ENCODE measurements at places on chromosomes 11 and 22. TPM values are rescaled to one million over a fixed set of nuclear protein-coding genes. Genes with fewer than 3 reads are reported as not detected.

GRCh38 chr11:12148466-12148865 is 38.1 kb downstream of the MICAL2 start:
- no peak overlapping the region for H3K4me3 ChIP-seq
- H3K27me3 ChIP-seq = no peaks in the 10 kb centered on the region
- H3K4me1 ChIP-seq = peaks cover 10% of the 10 kb centered on the region
- H3K36me3 ChIP-seq = no peaks in the 10 kb centered on the region

GRCh38 chr11:60280412-60280811 is at the start of gene MS4A4A:
MS4A4A (plus strand) TSS chr11:60280666; CDS start chr11:60280676, 10 bp downstream.
- no peak within 1 kb of the TSS for H3K4me3 ChIP-seq
- no peaks in the 10 kb centered on the region for H3K36me3 ChIP-seq
- peak within 1 kb of the TSS; percentile 36 for H3K27ac ChIP-seq
- H3K27me3 ChIP-seq = no peaks in the 10 kb centered on the region
- H3K4me1 ChIP-seq = no peaks in the 10 kb centered on the region

DNA sequence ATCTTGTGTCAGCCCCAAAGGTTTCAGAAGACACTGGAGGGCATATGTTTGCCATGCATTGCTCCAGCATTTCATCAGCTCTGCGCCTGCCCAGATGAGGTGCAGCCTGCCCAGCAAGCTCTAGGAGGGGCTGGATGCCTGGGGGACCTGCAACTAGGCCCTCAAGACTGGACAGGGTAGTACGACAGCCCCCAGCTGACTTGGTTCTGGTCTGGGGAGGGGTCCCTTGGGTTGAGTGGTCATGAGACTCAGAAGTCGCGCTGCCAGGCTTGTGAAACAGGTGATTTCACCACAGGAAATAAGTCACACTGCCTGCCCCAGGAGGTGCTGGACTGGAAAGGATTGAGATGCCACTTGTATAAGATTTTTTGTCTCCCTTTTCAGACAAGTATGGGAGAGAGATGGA is 23.4 kb downstream of the TPBGL start:
- H3K4me3 ChIP-seq = no peak overlapping the region
- no peaks in the 10 kb centered on the region for H3K27me3 ChIP-seq
- H3K4me1 ChIP-seq = no peaks in the 10 kb centered on the region
- no peak overlapping the region for H3K27ac ChIP-seq
- DNase-seq = no peak

The GAL3ST3 gene
- total RNA-seq = not detected

DNA sequence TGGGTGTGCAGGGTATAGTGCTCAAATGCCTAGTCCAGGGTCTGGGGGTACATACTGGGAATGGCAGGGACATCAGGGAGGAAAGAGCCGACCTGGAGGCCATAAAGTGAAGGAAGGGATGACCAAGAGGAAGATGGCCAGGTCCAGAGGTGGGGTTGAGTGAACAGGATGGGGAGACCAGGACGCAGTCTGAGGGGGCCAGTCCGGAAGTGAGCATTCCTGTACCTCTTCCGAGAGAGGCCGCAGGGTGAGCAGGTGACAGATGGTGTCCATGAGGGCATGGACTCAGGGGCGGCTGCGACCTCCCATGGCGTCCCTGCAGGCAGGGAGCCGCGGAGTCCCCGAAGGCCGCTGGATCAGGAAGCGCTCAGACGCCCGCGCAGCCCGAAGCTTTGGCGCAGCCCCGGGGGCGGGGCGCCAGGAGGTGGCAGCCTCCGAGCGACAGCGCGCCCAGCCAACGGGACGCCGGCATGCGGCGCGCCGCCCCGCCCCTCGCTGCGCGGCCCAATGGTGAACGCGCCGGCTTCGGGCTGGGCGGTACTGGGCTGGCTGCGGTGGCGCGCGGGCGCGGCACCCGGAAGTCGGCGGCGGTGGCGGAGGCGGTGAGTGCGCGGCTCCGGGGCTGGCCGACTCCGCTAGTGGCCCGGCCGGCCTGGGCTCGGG is at the start of gene TANGO2:
TANGO2 (plus strand) TSS at position 578 of the 663 bp plus-strand sequence. CDS start 15,689 bp downstream, outside the sequence.
- no peaks in the 10 kb centered on the region for H3K36me3 ChIP-seq
- peak; percentile 92 for DNase-seq
- H3K27ac ChIP-seq = peak within 1 kb of the TSS; percentile 57
- peaks cover 5% of the 10 kb centered on the region for H3K4me1 ChIP-seq
- H3K4me3 ChIP-seq = peak within 1 kb of the TSS; percentile 99

GRCh38 chr11:64330888-64331287 is 9.1 kb upstream of the CCDC88B start:
- peak overlapping the region; percentile 67 for H3K27ac ChIP-seq
- H3K36me3 ChIP-seq = no peaks in the 10 kb centered on the region
- H3K4me3 ChIP-seq = no peak overlapping the region
- no peaks in the 10 kb centered on the region for H3K27me3 ChIP-seq

GRCh38 chr22:49641770-49642313 is 185.8 kb downstream of the BRD1 start:
- no peak overlapping the region for H3K27ac ChIP-seq
- no peaks in the 10 kb centered on the region for H3K27me3 ChIP-seq
- H3K36me3 ChIP-seq = no peaks in the 10 kb centered on the region
- no peaks in the 10 kb centered on the region for H3K4me1 ChIP-seq
- DNase-seq = no peak

GRCh38 chr22:44291265-44291664 is 21.5 kb downstream of the SHISAL1 start:
- H3K4me3 ChIP-seq = no peak overlapping the region

GRCh38 chr22:20648306-20648903 is 125.5 kb upstream of the SERPIND1 start:
- H3K27me3 ChIP-seq = no peaks in the 10 kb centered on the region
- no peak overlapping the region for H3K27ac ChIP-seq

DNA sequence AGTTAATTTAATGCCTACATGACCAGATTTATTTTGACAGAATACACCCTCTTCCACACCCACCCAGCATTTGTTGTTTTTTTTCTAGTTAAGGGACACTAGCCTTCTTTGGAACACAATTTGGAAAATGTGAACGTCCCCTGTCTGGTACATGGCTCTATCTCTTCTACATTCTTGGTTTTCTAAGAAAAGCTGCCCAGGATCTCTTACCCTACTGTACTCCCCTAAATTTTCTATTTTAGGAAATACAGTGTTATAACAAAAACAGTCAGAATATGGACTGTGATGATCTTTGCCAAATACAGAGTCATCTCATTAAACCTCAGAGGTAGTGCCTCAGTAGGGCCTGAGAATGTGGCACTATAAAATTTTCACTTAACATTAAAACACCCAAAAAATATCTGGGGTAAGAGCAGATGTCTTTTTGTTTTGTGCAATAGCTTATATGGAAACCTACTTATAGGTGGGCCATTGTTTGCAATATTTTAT is 93.1 kb upstream of the SPON1 start:
- no peaks in the 10 kb centered on the region for H3K27me3 ChIP-seq
- DNase-seq = no peak
- H3K4me1 ChIP-seq = no peaks in the 10 kb centered on the region
- no peak overlapping the region for H3K27ac ChIP-seq
- H3K4me3 ChIP-seq = no peak overlapping the region

DNA sequence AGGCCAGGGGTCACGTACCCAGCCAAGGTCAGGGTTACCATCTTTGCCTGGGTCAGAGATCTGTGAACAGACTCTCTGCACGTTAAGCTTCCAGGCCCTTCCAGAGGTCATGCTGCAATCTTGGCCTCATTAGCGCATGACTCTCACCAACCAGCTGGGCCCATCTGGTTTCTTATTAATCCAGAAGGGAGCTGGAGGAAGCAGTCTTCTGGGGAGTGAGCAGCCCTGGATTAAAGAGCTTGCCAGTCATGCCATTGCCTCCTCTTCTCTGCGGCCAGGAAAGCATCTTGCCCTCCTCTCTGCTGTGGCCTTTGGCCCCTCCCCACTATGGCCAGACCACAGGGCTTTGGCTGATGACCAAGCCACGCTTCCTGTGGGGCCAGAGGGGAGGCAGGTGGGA is 57.4 kb downstream of the CHST1 start:
- peak; percentile 46 for DNase-seq
- no peaks in the 10 kb centered on the region for H3K36me3 ChIP-seq
- H3K27me3 ChIP-seq = no peaks in the 10 kb centered on the region

DNA sequence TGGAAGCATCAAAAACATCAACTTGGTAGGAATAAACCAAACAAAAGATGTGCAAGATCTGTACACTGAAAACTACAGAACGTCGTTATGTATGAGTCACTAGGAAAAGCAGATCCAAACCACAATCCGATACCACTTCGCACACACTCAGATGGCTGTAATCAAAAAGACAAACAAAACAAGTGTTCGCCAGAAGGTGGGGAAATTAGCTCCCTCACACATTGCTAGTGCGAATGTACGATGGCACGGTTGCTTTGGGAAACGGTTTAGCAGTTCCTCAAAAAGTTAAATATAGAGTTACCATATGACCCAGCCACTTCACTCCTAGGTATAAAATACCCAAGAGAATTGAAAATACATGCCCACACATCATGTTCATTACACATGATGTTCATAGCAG is 14.8 kb upstream of the CARD10 start:
- no peaks in the 10 kb centered on the region for H3K27me3 ChIP-seq
- no peak overlapping the region for H3K27ac ChIP-seq
- H3K4me3 ChIP-seq = no peak overlapping the region
- peaks cover 8% of the 10 kb centered on the region for H3K4me1 ChIP-seq

DNA sequence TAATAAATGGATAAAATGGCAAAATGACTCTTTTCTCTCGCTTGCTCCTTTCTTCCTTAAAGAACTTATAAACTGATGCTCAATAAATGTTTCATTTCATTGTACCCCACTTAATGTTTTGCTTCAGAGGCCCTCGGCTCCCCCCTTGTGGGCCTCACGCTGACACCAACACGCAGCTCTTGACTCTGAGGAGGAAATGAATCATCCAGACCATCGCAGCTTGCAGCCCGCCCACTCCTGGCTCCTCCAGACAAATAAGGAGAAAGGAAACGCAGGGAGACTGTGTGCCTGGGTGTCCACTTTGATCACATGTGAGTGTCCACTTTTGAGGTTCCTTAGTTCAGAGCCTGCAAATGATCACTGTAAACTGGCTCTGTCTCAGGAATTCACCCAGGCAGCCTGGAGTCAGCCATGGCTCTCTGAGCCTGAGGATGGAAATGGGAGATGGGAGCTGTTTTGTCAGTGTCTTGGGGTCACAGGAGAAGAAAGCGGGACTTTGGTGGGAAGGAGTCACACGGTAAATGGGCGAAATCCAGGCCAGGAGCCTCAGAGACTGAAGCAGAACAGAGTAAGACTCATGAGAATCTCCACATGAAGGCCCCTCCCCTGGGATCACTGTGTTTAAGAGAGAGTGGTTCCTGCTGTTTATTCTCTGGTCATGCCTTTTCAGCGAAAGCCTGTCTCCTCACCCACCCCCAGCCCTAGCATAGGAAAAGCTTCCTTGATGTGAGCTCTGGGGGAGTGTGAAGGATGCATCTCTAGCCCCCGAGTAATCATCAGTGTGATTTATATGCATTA is 96.5 kb downstream of the CWC15 start:
- no peaks in the 10 kb centered on the region for H3K36me3 ChIP-seq
- no peak overlapping the region for H3K4me3 ChIP-seq
- H3K4me1 ChIP-seq = no peaks in the 10 kb centered on the region

- H3K27me3 ChIP-seq = no peaks in the 10 kb centered on the region
- H3K4me1 ChIP-seq = no peaks in the 10 kb centered on the region
- DNase-seq = peak; percentile 37
- no peak overlapping the region for H3K4me3 ChIP-seq
- H3K36me3 ChIP-seq = no peaks in the 10 kb centered on the region
- no peak overlapping the region for H3K27ac ChIP-seq
Measured at GRCh38 chr11:33970984-33971466, 79.1 kb upstream of the LMO2 start.

The MRPL49 gene
- 60.7 TPM for total RNA-seq

The OLFML1 gene
- 4.5 TPM for total RNA-seq

DNA sequence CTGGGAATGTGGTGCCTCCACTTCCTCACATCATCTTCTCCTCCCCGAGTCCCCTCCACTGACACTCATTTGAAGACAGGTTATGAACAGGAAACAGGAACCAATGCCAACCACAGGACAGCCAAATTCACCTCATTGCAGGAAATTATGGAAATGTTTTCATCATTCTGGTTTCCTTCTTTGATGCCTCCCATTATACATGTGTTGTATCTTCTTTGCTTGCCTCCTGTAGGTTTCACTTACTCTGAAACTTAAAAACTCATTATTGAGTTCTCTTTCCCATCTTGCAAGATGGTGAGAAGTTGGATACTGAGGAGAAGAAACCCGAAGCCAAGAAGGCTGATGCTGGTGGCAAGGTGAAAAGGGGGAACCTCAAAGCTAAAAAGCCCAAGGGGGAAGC is 108.5 kb downstream of the PHF21B start:
- H3K27me3 ChIP-seq = no peaks in the 10 kb centered on the region
- no peak overlapping the region for H3K4me3 ChIP-seq
- no peaks in the 10 kb centered on the region for H3K36me3 ChIP-seq
- DNase-seq = no peak
- H3K27ac ChIP-seq = no peak overlapping the region

The ANO5 gene
- total RNA-seq = 8.2 TPM

GRCh38 chr11:10500757-10501684 is 40.0 kb downstream of the RNF141 start:
- no peaks in the 10 kb centered on the region for H3K27me3 ChIP-seq
- no peaks in the 10 kb centered on the region for H3K36me3 ChIP-seq
- DNase-seq = peak; percentile 13
- H3K27ac ChIP-seq = no peak overlapping the region

The OR8D1 gene
- not detected for total RNA-seq

The MRGPRX4 gene
- not detected for total RNA-seq

DNA sequence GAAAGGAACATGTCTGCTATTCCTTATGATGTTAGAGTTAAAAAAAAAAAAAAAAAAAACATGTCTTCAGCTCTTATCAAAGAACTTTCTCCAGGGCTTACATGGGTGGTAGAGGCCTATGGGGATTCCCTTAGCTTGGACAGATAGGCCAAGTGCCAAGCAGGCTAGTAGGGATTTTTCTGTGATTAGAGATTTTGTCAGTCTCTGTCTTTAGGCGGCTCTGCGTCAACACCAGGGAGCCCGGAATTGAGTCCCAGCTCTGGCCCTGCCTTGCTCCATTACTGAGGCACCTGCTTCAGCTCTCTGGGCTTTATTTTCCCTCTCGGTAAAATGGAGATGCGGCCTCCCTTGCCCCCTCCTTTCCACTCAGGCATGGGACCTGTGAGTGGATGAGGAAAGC is 13.1 kb downstream of the CRY2 start:
- H3K27me3 ChIP-seq = no peaks in the 10 kb centered on the region
- H3K4me1 ChIP-seq = peaks cover 6% of the 10 kb centered on the region
- no peak overlapping the region for H3K4me3 ChIP-seq

The MYEOV gene
- 4.5 TPM for total RNA-seq

The PRG2 gene
- not detected for total RNA-seq

GRCh38 chr11:66272596-66272995 is 4.2 kb downstream of the RAB1B start:
- DNase-seq = no peak
- no peak overlapping the region for H3K27ac ChIP-seq
- peaks cover 13% of the 10 kb centered on the region for H3K36me3 ChIP-seq
- no peak overlapping the region for H3K4me3 ChIP-seq
- H3K4me1 ChIP-seq = no peaks in the 10 kb centered on the region

The MUC15 gene
- total RNA-seq = 0.12 TPM

Data from colonic mucosa (tissue), 4 donors.